ENCODE measurements at places on chromosomes 6 and 20.

GRCh38 chr20:20317195-20317594, 50.7 kb upstream of the INSM1 start:
- no peak for DNase-seq

DNA sequence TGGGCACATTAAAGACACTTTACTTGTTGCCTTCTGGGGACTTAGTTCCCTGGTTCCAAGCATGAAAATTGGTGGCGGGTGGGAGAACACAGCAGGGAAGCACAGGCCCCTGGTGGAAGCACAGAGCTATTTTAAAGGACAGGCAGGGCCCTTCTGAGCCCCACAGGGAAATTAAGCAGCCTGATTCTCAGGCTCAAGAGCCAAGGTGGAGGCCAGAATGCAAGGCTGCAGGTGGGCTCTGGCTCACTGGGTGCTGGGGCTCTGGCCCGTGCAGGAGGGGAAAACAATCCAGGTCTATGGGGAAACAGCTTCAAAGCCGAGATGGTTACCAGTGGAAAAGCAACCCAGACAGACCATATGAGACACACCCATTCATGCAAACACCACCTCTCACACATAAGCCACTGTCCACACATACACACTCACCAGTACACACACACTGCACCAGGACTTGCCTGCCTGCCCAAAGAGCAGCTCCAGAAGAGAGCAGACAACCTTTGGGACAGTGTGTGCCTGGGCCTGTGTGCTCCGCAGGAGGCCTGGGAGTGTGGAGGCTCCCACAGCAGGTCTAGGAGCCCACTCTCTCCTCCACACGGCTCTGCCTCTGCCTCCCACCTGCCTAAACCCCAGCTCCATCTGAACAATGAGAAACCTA, 30.6 kb downstream of the TFEB start:
- no peak for DNase-seq

DNA sequence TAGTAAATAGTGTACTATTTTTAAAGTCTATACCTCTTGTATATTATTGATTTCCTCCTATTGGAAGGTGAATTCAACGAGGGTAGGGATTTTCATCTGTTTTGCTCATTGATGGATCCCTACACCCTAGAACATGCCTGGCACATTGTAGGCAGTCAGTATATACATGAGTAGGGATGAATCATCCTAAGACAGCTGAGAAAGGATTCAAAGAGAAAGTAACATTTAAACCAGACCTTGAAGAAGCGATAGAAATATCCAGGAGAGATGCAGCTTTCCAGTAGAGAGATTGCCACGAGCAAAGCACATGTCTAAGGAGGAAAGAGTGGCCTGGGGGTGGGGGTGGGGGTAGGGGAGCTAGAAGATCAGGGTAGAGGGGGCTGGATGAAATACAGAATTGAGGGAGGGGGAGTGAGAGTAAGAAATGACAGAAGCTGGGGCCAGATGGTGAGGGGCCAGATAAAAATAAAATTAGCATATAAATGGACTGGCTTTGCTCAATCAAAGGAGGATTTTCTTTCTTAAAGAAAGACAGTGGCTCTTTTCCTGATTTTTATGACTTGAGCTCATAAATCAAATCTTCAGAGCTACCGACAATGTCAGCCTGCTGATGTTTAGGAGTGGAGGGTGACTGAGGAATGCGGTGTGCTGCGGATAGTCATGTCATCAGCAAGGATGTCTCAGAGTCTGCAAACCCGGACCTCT, 168.2 kb downstream of the SAMD5 start:
- no peak for DNase-seq

GRCh38 chr20:17715075-17715474, 15.3 kb downstream of the BANF2 start:
- DNase-seq: no peak

- DNase-seq: peak; percentile 28
Measured at GRCh38 chr6:158803733-158804143, 15.4 kb downstream of the EZR start.

DNA sequence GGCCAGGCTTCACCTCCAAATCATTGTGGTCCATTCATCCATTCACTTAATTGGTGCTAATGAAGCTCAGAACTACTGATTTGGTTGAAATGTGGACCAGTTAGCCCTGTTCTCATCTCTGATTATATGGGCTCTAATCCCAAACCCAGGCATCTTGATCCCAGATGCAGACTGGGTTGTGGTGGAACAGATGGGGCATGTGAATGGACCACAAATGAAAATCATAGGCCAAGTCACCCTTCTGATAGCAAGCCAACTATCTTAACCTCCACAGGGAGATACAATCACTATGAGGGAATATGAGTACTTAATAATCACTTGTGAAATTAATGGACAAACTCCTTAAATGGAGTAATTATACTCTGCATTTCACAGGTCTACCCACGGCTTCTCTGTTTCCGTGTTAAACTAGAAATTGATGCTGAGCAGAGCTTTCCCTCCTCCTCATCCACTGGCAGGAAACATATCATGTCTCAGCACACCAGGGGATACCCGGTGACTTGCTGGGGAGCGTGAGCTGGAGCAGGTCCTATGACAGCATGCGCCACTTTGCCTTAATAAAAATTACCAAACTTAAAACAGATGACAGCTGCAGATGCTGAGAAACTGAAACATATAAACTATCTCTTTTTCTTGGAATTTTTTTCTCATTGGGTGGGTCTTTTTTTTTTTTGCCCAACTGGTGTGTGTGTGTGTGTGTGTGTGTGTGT, 108.8 kb upstream of the HEY2 start:
- DNase-seq: no peak

- peak; percentile 78 for DNase-seq
Measured at GRCh38 chr6:43228951-43229802, at the start of gene DNPH1. DNPH1 (minus strand) TSS chr6:43229481; CDS start chr6:43229456, 25 bp downstream.

GRCh38 chr20:2163757-2164156, 62.1 kb downstream of the STK35 start:
- DNase-seq: no peak

DNA sequence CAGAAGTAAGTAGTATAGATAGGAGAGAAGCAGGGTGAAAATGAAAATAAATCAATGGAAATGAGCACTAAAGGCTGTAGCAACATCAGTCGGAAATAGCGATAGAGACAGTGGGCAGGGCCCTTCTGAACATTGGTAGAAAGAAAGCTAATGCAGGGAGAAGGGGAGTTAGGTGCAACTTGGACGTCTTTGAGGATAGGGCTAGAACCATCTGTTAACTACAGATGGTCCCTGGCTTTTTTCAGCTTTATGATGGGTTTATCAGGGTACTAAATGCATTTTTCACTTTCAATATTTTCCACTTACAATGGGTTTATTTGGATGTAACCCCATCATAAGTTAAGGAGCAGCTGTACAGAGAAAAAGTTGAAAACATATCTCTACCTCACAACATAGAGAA, 72.8 kb upstream of the CNR1 start:
- DNase-seq: no peak

GRCh38 chr6:120083186-120083585, 733.6 kb upstream of the MAN1A1 start:
- no peak for DNase-seq

- no peak for DNase-seq
Measured at GRCh38 chr6:23655525-23655924, 470.5 kb upstream of the NRSN1 start.

GRCh38 chr6:166922937-166923336, 33.4 kb downstream of the RNASET2 start:
- no peak for DNase-seq

DNA sequence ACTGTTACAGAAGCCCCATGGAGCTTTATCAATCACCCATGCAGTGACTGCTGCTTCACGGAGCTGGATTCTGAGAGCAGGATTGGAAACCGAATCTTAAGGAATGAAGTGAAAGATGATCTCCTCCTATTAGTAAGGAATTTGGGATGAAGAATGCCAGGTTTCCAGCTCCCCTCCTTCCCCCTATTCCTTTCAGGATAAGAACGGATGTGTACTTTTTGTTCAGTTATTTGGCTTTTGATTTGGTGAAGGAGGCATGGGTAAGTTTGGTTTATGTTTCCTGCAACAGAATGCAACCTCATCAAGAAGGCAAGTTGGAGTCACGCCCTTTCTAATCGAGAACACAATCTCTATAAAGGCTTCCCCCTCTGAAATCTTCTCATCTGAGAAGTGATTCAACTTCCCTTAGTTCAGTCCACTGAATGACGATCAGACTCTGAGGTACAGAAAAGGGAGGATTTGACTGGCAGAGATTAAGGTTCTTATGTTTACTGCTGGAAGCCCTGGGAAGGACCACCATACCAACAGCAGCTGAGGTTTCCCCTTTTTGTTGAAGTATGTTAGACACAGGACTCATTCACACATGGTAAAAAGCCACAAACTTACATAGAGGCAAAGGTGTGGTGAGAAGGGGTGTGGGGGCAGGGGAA, 5.5 kb downstream of the ELMO2 start:
- peak; percentile 16 for DNase-seq

GRCh38 chr6:42782689-42783176, 881 bp downstream of the BICRAL start:
- DNase-seq: peak; percentile 77

DNA sequence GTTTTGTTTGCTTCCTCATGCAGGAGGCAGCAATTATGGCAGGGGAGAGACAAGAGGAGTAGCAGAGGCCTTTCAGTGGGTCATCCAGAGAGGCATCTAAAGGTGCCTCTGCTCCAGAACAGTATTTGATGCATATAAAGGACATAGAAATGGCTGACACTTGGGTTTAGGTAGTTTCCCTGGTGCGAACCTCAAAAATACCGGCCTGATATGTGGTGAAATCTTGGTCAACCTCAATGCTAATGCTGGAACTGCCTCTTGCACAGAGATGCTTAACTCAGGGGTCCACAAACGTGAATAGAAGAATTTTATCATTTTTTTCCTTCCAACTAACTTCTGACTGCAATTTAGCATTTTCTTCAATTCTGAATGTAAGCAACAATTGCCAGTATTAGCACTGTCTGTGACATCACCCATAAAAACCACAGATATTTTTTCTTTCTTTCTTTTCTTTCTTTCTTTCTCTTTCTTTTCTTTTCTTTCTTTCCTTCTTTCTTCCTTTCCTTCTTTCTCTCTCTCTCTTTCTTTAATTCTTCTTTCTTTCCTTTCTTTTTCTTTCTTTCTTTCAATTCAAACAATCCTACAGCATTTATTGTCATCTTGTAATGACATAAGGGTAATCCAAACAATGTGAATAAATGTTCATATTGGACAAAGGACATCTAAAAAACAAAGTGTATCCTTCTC, 180.0 kb upstream of the UST start:
- no peak for DNase-seq

- no peak for DNase-seq
Measured at GRCh38 chr20:36519012-36519719, 22.2 kb upstream of the MYL9 start.

DNA sequence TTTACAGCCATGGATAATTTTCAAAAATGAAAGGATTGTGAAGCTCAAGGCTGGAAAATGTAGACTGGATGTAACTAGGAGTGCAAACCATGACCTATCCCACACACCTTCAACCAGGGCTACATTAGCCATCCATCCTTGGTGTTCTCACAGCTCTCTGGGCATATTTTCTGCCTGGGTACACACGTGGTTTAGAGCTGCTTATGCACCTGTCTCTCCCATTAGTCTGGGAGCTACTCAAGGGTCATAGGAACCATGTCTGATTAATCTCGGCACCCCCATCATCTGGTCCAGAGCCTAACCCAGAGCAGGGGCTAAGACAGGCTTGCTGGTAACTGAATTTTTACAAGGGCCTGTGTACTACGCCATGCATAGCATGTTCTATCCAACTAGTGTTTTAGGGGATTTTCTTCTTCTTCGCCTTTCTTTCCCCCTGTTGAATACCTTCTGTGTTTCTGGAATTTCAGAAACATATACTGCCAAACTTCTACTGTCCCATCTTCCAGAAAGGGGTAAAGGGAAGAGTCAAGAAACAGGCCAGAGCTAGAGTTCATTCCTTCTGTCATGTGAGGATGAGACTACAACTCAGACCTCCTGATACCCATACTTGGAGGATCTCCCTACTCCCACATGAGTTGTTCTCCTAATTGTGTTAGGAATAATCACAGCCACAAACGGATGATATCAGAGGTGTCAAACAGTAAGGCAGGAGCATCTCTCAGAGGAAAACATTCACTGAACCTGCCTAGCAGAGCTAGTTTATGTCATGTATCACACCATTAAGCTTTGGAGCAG, 25.4 kb upstream of the FAM83C start:
- DNase-seq: no peak

- DNase-seq: no peak
Measured at GRCh38 chr6:34201455-34202107, 35.1 kb upstream of the HMGA1 start.

DNA sequence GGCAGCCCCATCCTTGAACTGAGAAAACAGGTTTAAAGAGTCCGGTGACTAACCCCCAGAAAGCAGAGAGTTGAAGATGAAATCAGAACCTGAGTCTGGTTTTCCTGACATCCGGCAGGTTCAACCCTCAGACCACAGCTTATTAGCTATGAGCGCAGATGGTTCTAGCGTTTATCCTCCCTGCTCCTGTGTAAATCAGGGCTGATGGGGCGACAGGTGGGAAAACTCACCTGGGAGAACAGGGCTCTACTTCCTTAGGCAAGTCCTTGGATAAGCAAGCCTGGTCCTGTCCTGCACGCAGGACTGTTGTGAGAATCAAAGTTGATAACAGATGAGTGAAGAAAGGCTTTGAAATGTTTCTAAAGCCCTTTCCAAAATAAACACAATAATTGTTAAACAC, 31.4 kb downstream of the GHRH start:
- DNase-seq: no peak

GRCh38 chr6:46377209-46377608, 114.0 kb downstream of the RCAN2 start:
- DNase-seq: no peak

DNA sequence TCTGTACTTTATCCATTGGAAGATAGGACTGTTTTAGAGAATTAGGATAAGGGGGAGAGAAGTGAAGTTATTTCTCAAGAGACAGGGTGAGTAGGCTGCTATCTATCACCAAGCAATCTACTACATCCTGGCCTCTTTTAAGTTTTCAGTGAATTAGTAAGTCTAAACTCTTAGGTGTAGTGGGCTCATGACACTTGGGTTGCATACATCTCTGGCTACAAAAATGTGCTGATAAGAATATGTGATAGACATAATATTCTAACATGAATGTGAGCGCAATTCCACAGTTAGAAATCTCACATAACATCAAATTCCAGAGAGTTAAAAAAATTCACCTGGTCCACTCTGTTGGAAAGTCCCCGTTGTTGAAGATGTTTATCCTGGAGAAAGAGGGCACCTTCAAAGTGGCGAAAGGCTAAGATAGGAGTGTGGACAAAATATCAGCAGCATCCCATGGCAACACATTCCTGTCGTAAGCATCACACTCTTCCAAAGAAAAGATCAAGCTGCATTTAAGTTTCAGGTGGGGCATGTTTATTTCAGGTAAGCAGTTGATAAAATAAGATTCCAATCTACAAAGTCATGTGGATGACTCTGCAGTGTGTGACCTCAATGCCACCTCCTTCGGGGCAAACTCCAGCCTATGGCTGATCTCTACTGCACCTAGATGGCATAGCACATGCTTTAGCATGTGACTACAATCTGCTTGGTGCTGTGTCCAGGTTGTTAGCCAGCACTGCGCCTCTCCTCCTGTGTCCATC, 111.7 kb upstream of the NEDD9 start:
- DNase-seq: no peak

GRCh38 chr20:1702328-1702727, 44.7 kb upstream of the SIRPG start:
- no peak for DNase-seq

Measured in activated CD4-positive, alpha-beta T cell treated with anti-CD3 and anti-CD28 coated beads for 4 hours (primary cell).